ENCODE measurements at places on chromosomes 6 and 20.

- DNase-seq = no peak
Observed at GRCh38 chr6:255041-255750, 37.1 kb upstream of the DUSP22 start.

GRCh38 chr6:44561832-44562665 lies 174.5 kb downstream of the CDC5L start:
- no peak for DNase-seq

GRCh38 chr20:58640446-58640845 lies 10.6 kb upstream of the STX16 start:
- DNase-seq = no peak

DNA sequence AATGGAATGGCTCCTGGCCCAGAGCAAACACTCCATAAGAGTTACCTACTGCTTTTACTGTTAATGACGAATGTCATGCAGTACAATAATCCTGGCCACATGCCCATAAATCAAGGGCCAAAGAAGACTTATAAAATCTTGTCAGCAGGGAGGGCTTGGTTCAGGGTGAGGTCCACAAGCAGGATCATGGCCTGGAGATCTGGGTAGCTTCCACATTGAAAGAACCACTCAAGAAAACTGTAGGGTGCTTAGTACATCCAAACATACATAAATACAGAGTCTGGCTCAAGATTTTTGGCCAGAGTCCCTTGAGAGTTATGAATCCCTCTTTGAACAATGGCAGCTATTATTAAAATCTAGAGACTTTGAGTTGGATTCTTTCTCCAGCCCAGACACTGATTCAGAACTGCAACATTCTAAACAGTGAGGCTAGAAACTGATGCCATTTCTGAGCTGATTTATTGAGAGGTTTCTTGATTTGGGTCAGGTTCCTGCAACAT lies 188.7 kb downstream of the CDC5L start:
- no peak for DNase-seq

GRCh38 chr6:89693207-89693606 lies 54.7 kb upstream of the LYRM2 start:
- DNase-seq = no peak

- DNase-seq = no peak
Observed at GRCh38 chr20:39631557-39631956, 669.4 kb downstream of the DHX35 start.

Data from stimulated activated CD4-positive, alpha-beta T cell treated with anti-CD3 and anti-CD28 coated beads, TNF-alpha, amount 100 ng/mL, for 1 hour (primary cell).